ENCODE measurements at places on chromosomes 6 and 20.
A peak's percentile ranks its signal among the peaks of the same experiment; 100 is the strongest.

- peak overlapping the region; percentile 18 for H3K27ac ChIP-seq
- H3K4me3 ChIP-seq: peak overlapping the region; percentile 54
- H3K27me3 ChIP-seq: no peaks in the 10 kb centered on the region
- H3K4me1 ChIP-seq: peaks cover 68% of the 10 kb centered on the region
- peaks cover 84% of the 10 kb centered on the region for H3K36me3 ChIP-seq
Observed at GRCh38 chr6:142811923-142812322, 133.1 kb downstream of the HIVEP2 start.

DNA sequence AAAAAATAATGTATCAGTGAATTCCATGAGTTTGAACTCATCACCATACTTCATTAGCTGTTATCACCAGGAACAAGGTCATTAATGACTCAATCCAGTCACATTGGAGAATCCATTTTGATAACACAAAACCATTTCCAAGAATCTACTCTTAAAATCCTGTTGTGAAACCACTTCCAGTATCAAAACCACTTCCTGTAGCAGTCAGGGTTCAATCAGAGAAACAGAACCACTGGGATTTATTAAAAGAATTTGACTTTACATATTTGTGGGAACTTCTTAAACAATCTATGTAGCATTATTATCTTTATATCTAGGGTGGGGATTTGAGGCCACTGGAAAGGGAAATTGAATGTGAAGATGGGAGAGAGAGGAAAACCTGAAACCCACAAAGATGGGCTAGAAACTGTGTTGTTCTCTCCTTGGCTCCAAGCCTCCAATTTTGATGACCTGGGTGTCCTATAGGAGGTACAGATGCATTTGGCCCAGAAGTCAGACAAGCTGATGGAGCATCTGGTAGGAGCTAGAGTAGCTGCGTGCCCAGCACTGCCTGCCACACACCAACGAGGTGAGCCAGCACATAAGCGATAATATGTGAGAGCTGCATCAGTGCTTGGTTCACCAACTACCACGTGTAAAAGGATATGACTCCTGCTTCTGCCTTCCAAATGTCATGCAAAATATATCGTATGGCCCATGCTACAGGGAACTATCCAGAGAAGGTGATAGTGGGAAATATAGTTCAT is 117.0 kb downstream of the TMEM200A start:
- no peaks in the 10 kb centered on the region for H3K27me3 ChIP-seq
- H3K4me3 ChIP-seq: no peak overlapping the region

- H3K27ac ChIP-seq: peak overlapping the region; percentile 93
- H3K4me1 ChIP-seq: no peaks in the 10 kb centered on the region
- H3K4me3 ChIP-seq: peak overlapping the region; percentile 89
- peaks cover 18% of the 10 kb centered on the region for H3K36me3 ChIP-seq
Observed at GRCh38 chr6:5004373-5005037, 668 bp upstream of the RPP40 start.

GRCh38 chr6:119628691-119629594 is 279.4 kb upstream of the MAN1A1 start:
- no peaks in the 10 kb centered on the region for H3K36me3 ChIP-seq
- ATAC-seq: no peak
- no peaks in the 10 kb centered on the region for H3K4me1 ChIP-seq
- no peak overlapping the region for H3K4me3 ChIP-seq

- no peak overlapping the region for H3K4me3 ChIP-seq
- peaks cover 42% of the 10 kb centered on the region for H3K27me3 ChIP-seq
- peaks cover 5% of the 10 kb centered on the region for H3K4me1 ChIP-seq
- no peaks in the 10 kb centered on the region for H3K36me3 ChIP-seq
- H3K27ac ChIP-seq: peak overlapping the region; percentile 12
- ATAC-seq: peak; percentile 97
Observed at GRCh38 chr6:2563635-2564034, 187.1 kb downstream of the MYLK4 start.

- no peak overlapping the region for H3K4me3 ChIP-seq
- H3K4me1 ChIP-seq: no peaks in the 10 kb centered on the region
- no peak overlapping the region for H3K27ac ChIP-seq
- H3K27me3 ChIP-seq: peaks cover 11% of the 10 kb centered on the region
- H3K36me3 ChIP-seq: no peaks in the 10 kb centered on the region
Observed at GRCh38 chr6:95228636-95229035, 348.7 kb upstream of the MANEA start.

DNA sequence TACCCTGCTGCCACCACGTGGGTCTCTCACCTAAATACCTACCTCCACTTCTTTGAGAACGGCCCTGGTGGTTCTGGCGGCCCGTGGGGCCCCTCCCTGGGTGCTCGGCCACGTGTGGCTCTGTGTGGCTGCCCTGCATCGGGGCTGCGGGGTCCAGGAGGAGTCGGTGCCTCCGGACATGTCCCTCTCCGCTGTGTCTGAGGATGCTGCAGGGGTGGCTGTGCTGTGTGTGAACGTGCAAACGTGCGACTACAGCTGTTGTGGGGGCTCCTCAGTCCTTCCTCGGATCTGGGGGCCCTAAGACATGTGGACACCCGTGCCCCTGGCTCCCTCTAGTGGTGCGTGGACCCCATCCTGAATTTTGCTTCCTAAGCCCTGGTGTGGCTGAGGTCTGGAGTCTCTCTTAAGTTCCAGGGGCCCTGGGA is 691.8 kb downstream of the QKI start:
- H3K27ac ChIP-seq: no peak overlapping the region
- H3K4me3 ChIP-seq: no peak overlapping the region
- no peak for ATAC-seq
- no peaks in the 10 kb centered on the region for H3K4me1 ChIP-seq

GRCh38 chr20:43220612-43221011 is 30.9 kb upstream of the PTPRT start:
- H3K4me3 ChIP-seq: no peak overlapping the region
- H3K36me3 ChIP-seq: no peaks in the 10 kb centered on the region
- no peak for ATAC-seq
- H3K27ac ChIP-seq: no peak overlapping the region
- peaks cover 13% of the 10 kb centered on the region for H3K27me3 ChIP-seq

DNA sequence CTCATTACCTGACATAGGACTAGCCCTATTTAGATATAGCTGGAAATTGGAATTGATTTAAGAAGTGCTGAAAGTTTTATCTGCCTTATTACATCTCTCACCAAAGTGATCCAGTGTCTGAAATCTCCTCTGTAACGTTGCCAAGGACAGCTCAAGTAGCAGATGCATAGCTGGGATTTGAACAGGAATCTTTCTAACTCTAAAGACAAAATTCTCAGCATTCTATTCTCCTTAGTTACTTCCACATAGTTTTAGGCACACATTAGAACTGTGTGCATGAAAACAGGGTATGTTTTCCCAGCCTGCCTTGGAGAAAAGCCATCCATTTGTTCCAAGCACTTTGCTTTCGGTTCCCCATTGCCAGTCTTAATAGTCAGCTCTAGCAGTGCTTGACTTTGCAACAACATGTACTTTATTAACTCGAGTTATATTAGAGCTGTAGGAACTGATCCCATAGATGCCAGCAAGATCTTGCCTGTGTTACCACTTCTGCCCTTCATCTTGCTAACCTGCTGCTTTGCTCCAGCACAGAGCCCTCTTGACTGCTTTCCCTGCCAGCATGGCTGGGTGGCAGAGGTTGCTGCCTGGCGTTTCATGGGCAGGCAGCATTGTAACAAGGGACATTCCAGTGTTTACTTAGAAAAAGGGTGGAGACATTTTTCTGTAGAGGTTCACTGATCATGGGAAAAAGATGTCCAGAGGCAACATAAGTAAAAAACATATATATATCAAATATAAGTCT is 56.1 kb upstream of the STMND1 start:
- ATAC-seq: no peak
- H3K27ac ChIP-seq: no peak overlapping the region
- no peaks in the 10 kb centered on the region for H3K4me1 ChIP-seq
- no peaks in the 10 kb centered on the region for H3K36me3 ChIP-seq
- H3K4me3 ChIP-seq: no peak overlapping the region
- H3K27me3 ChIP-seq: peaks cover 39% of the 10 kb centered on the region

GRCh38 chr6:15408758-15409157 is 162.9 kb downstream of the JARID2 start:
- peaks cover 66% of the 10 kb centered on the region for H3K36me3 ChIP-seq
- H3K27me3 ChIP-seq: no peaks in the 10 kb centered on the region
- H3K4me1 ChIP-seq: peaks cover 53% of the 10 kb centered on the region
- H3K27ac ChIP-seq: peak overlapping the region; percentile 51
- ATAC-seq: peak; percentile 62

DNA sequence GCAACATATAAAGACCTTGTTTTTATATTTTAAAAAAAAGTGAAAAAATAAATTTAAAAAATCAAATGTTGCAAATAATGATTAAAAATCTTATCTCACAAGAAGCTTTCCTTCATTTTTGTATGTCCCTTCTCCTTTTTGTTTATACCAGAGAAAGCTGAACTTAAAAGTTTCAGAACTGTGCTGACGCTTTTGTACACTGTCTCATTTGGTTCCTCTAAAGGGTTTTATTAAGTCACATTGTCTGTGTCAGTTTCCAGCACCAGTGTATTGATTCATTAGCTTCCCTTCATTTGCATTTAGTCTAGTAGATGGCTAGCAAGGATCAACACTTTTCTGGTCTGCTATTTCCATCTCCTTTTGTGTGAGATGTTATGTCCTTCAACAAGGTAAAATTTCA is 6.7 kb downstream of the PCED1A start:
- H3K36me3 ChIP-seq: no peaks in the 10 kb centered on the region
- ATAC-seq: no peak
- no peak overlapping the region for H3K27ac ChIP-seq
- no peaks in the 10 kb centered on the region for H3K27me3 ChIP-seq
- H3K4me1 ChIP-seq: no peaks in the 10 kb centered on the region

DNA sequence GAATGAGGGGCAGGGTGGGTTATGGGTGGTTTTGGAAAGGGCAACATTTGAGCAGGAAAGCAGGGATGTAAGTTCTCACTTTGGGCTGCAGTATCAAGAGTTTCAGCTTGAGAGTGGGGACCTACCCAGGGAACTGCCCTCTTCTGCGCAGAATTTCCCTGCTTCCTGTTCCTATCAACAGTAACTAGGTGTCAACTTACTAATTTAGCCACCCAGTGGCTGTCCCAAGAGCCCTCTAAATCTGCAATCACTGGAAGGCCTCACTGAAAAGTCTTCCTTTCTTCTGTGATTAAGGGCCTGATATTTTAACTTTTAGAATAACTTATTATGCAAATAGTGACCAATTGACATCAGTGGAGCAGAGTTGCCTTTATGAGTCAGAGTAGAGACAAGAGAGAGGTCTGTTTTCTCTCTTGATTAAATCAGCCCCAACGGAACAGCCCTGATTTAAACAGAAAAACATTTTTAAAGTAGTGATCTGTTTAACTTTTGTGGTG is 118.2 kb upstream of the RIPOR2 start:
- peaks cover 51% of the 10 kb centered on the region for H3K4me1 ChIP-seq
- peak overlapping the region; percentile 89 for H3K27ac ChIP-seq
- no peaks in the 10 kb centered on the region for H3K36me3 ChIP-seq
- peak overlapping the region; percentile 84 for H3K4me3 ChIP-seq

GRCh38 chr6:72916298-72916697 is 294.4 kb downstream of the KCNQ5 start:
- no peak overlapping the region for H3K27ac ChIP-seq
- H3K4me1 ChIP-seq: no peaks in the 10 kb centered on the region
- no peak overlapping the region for H3K4me3 ChIP-seq
- no peaks in the 10 kb centered on the region for H3K36me3 ChIP-seq
- no peaks in the 10 kb centered on the region for H3K27me3 ChIP-seq

DNA sequence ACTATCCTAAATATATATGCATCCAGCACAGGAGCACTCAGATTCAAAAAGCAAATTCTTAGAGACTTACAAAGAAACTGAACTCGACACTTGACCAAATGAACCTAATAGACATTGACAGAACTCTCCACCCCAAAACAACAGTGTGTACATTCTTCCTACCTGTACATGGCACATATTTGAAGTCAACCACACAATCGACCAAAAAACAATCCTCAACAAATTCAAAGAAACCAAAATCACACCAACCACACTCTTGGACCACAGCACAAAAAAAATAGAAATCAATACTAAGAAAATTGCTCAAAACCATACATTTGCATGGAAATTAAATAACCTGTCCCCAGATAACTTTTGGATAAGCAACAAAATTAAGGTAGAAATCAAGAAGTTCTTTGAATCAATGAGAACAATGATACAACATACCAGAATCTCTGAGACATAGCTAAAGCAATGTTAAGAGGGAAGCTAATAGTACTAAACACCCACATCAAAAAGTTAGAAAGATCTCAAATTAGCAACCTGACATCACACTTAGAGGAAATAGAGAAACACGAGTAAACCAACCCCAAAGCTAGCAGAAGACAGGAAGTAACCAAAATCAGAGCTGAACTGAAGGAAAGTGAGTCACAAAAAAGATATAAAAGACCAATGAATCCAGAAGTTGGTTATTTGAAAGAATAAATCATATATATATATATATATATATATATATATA is 12.5 kb upstream of the TREM1 start:
- peak; percentile 90 for ATAC-seq
- H3K4me3 ChIP-seq: peak overlapping the region; percentile 62
- H3K27me3 ChIP-seq: peaks cover 5% of the 10 kb centered on the region
- peaks cover 17% of the 10 kb centered on the region for H3K4me1 ChIP-seq
- no peaks in the 10 kb centered on the region for H3K36me3 ChIP-seq
- H3K27ac ChIP-seq: peak overlapping the region; percentile 80

DNA sequence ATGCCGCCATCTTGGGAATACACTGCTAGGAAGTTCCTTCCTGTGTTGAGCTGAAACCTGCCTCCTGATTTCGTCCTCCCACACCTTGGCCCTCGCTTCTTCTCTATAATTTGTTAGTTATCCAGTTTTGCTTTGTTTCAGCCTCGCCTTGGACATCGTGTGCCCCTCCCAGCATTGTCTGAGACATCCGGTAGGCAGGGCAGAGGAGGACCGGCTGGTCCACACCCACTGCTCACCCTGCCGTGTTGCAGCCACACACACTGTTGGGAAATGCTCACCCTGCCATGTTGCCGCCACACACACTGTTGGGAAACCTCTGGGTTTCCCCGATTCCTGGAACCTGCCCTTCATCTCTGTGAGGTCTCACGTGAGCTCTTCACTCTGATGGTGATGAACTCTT is 105.1 kb downstream of the CDH4 start:
- no peak overlapping the region for H3K27ac ChIP-seq
- H3K36me3 ChIP-seq: no peaks in the 10 kb centered on the region

DNA sequence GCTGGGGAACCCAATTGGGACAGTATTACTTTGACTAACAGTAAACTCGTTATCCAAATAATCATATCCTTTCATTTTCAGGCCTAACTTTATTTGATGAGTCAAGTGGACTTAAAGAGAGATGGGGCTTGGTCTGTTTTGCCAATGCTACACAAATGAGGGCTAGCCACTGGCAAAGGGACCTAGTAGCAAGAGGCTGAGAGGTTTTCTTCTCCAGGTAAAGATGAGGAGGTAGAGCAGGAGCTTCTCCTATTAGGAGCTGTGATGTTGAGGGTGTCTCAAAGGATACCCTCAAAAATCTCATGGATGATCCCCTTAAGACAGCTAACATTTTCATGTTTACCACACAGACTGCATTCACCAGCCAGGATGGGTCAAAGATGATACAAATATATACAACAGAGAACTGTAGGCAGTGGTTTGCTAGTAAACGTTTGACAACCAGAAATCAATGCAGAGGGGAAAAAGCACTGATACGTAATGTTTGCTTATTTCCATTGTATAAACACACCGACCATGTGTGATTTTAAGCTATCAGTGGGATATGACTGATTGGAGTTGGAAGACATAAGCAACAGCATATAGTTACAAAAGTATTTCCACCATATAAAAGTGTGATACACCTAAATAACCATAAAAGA is 153.3 kb downstream of the IBTK start:
- peaks cover 8% of the 10 kb centered on the region for H3K27me3 ChIP-seq
- H3K4me3 ChIP-seq: no peak overlapping the region
- no peaks in the 10 kb centered on the region for H3K36me3 ChIP-seq
- no peak overlapping the region for H3K27ac ChIP-seq
- no peaks in the 10 kb centered on the region for H3K4me1 ChIP-seq

GRCh38 chr6:6751619-6752023 is 163.1 kb downstream of the LY86 start:
- peak; percentile 40 for ATAC-seq
- no peaks in the 10 kb centered on the region for H3K36me3 ChIP-seq
- no peak overlapping the region for H3K4me3 ChIP-seq
- H3K27me3 ChIP-seq: peaks cover 21% of the 10 kb centered on the region
- H3K4me1 ChIP-seq: peaks cover 5% of the 10 kb centered on the region
